SHP77 (cell line): ENCODE measurements at places on chromosomes 11 and 22.
A peak's percentile ranks its signal among the peaks of the same experiment; 100 is the strongest.

DNA sequence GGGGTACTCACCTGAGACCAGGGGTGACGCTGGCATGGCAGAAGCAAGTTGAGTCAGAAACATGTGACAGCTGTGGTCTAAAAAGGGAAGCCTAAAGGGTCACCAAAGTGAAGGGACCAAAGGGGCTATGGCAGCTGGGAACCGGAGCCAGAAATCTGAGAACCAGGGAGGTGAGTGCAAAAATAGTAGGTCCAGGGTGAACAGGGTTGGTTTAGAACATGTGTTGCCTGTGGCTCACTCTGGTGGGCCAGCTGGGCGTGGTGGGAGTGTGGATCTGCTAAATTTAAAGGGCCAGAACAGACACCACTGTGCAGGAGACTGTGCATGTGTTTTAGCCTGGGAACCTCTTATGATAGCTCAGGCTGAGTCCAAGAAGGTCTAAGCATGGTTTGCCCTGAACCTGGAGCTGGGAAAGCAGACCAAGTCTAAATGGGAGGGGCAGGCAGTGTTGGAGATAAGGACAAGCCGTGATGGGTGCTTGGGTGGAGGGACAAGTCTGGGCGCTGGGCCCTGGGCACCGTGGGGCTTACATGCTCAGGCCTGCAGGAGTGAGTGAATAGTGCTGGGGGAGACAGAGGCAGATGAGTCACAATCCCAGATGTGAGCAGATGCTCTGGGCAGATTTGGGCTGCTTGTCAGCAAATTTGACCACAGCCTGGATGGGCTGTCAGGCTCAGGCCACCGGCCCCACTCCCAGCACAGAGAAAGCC lies 41.4 kb upstream of the ZBED5 start:
- DNase-seq, result no peak

GRCh38 chr11:124894606-124895430 lies 2.8 kb downstream of the ROBO4 start:
- no peak for DNase-seq

DNA sequence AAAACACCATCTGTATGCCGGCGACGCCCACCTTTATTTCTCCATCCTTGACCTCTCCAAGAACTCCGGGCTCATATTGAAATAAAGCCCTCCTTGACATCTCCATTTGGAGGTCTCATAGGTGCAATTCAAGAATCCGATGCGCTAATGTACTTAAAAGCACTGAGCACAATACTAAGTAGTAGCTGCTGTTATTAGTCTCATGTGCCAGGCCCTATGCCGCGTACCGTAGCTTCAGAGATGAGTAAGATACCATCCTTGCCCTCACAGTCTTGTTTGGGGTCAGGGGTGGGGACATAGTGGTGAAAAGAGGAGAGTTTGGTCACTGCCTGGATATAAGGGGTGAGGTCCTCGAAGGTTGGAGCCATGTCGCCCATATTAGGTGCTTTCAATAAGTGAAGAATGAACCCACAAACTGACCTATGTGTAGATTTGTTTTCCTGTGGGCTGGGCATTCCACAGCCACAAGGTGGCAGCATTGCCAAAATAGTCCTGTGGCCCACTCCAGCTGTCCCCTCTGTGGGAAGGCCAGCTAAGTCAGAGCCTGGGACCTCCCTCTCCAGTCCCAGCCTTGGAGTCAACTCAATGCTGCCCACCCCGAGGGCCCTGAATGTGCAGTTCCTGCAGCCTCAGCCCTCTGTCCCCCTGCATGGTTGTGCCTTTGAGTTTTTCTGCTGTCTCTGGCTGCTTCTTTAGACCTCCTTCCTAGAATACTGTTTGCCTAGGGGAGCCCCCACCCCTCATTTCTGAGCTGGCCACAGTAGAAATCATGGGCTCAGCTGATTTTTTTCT lies 6.5 kb downstream of the DCPS start:
- peak; percentile 62 for DNase-seq

GRCh38 chr11:30091246-30091645 lies 74.4 kb upstream of the KCNA4 start:
- no peak for DNase-seq

- DNase-seq, result no peak
Measured at GRCh38 chr11:122981388-122982264, at the start of gene BSX. TSS of gene BSX (minus strand) at chr11:122981834. CDS start at chr11:122981671, 163 bp downstream.

DNA sequence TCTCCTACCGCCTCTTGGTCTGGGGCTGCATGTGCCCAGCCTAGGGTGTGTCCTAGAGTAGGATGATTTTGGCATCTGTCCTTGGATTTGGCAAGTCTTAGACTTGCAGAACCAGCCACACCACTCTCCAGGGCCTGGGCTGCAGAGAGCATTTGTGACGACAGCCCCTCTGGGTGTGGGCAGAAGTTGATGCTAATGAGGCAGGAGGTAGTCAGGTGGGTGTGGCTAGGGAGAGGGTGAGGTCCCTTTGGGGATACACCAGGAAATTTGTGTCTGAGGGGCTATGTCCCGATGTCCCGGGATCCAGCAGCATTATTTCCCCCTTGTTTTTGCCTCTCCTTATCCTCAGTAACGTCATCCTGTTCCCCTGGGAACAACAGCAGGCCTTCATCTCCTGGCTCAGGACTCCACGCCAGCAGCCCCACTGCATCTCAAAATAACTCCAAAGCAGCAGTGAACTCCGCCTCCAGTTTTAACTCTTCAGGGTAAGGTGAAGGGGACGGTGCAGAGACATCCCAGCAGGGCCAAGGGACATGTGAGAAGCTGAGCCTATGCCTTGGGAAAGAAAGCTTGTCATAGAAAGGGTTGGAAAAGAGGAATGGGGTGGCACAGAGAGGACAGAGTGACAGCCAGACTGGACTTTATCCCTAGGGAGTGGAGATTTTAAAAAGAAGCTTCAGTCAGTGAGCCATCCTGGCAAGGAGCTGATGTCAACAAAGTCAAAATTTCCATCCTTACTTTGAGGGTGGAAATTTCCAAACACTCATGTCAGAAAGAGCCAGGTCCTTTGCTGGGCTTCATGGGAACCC lies 8.0 kb upstream of the TLCD5 start:
- no peak for DNase-seq

- no peak for DNase-seq
Measured at GRCh38 chr11:1778141-1778911, 14.6 kb upstream of the CTSD start.

GRCh38 chr11:76237000-76237649 lies 30.8 kb upstream of the WNT11 start:
- DNase-seq, result no peak

GRCh38 chr11:128610721-128611617 lies 23.6 kb upstream of the ETS1 start:
- no peak for DNase-seq

DNA sequence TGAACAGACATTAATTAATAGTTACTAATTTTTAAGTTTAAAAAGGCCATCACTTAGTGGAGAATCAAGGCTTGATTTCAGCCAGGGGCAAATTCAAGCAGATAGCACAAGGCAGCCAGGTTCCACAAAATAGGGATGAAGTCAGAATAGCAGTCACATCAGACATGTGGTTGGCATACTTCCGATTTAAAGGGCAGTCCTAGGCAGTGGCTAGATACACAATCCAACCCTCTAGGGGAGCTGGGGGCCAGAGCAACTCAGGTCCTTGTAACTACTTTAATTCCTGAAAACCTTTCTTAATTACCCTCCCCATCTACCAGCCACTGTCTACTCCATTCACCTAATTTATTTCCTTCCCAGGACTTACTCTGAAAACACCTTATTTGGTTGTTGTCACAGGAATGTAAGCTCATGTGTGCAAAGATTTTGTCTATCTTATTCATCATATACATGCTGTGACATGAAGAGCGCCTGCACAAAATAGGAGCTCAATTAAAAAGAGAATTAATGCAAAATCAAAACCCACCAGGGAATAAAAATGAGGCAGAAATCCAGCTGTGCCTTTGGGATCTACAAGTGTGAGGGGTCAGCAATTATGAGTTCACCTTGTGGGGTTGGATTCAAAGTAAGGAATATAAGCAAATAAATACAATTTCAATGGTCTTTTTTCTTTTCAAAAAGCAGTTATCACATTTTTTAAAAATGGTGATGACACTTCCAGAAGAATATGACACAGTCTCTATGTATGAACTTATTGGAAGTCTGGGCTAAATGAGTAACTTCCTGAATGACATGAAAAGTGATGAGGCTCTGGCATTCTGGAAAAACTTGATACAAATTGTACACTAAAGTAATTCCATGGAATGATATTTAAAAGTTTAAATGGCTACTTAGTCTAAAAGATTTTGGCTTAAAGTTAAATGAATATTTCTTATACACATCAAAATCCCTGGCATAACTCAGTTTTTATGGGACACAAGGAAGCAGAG lies 53.8 kb downstream of the COPB1 start:
- no peak for DNase-seq

- no peak for DNase-seq
Measured at GRCh38 chr11:27605422-27605821, 94.8 kb downstream of the BDNF start.

DNA sequence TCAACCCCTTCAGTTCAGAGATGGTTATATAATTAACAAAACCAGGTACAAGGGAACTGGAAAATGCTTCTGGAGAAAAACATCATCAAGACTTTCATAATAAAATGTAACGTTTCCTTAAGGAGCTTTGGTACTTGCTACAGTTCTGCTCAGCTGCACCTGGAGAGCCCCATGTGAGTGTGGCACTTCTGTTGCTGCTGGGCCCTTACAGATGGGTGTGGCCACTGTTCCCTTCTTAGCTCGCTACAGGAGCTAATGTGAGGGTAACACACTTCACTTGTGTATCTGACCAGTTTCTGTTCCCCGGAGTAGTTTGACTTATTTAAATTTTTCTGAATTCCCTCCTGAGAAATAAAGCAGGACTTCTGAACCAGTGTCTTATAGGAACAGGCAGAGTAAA lies 4.0 kb downstream of the POU2AF3 start:
- DNase-seq, result peak; percentile 29

DNA sequence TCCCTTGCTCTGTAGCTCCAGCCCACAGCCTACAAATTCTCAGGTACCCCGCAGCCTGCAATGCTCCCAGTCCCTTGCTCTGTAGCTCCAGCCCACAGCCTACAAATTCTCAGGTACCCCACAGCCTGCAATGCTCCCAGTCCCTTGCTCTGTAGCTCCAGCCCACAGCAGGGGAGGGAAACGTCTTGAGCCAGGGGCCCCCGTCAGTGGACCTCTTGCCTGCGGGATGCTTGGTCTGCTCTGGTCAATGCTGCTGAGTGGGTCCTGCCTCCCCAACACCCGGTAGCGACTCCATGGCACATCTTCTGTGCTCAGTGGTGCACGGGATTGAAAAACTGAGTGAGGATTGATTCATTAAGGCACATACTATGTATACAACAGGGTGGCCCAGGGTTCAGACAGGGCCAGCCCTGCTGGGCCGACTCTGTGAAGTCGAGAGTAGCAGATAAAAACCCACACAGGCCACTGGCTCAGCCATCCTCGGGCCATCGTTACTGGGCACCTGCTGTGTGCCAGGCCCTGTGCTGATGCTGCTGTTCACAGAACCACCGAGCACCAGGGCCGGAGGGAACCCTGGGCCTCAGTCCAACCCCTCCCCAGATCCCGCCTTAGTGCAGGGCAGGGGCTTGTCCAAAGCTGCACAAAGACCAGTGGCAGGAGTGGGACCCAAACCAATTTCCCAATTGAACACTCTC lies 69.7 kb downstream of the MYO7A start:
- DNase-seq, result no peak
